ENCODE measurements at places on chromosomes 12 and 14.

DNA sequence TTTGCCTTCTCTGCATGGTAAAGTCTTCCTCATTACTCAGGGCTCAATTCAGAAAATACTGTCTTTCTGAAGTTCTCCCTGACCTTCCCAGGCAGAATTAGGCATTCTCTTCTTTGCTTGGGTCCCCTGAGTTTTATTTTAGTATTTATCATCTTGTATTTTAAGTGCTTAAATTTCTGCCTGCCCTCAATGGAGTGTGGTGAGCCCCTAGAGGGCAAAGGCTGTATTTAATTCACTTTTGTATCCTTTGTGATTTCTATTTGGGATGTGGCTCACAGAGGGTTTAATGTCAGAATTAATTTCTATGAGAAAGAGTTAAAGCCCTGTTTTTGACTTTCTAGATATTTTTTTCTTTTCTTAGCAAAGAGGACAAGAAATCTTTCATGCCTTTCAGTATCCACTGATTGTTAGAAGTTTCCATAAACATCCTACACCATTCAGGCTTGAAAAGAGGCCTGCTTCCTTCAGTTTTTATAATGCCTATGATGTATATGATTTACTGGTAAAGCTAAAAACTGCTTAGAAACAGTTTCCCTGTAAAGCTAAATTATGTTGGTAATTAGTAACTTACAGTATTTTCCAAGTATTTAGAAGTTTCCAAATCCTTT, 55.6 kb upstream of the PTPRB start:
- no peak for DNase-seq

GRCh38 chr14:94581127-94581999, at the start of gene SERPINA5:
SERPINA5 (plus strand) TSS chr14:94581426; CDS start chr14:94587363, 5,937 bp downstream.
- no peak for DNase-seq

- DNase-seq: no peak
Observed at GRCh38 chr14:73717711-73718417, 3.7 kb upstream of the PNMA1 start.

- no peak for DNase-seq
Observed at GRCh38 chr14:62897771-62898170, 147.5 kb downstream of the KCNH5 start.

- no peak for DNase-seq
Observed at GRCh38 chr12:86292480-86292879, 36.3 kb upstream of the MGAT4C start.

DNA sequence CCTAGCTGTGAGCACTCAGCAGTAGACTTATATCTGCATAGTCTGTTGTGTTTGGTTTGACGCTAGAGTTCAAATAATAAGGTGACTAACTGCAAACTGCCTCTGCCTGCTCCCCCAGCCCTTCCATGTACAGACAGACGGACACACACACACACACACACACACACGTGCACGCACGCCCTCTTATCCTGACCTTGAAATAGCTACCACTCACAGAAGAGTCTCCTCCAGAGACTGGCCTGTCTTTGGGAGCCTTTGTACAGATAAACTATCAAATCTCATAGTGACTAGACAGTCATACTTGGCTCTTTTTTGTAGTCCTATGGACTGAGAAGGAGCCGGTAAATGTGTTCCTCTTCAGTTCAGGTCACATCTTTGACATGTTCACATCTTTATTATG, 158.4 kb downstream of the FBXL14 start:
- no peak for DNase-seq

- DNase-seq: no peak
Observed at GRCh38 chr12:68367903-68368302, 35.7 kb upstream of the MDM1 start.

DNA sequence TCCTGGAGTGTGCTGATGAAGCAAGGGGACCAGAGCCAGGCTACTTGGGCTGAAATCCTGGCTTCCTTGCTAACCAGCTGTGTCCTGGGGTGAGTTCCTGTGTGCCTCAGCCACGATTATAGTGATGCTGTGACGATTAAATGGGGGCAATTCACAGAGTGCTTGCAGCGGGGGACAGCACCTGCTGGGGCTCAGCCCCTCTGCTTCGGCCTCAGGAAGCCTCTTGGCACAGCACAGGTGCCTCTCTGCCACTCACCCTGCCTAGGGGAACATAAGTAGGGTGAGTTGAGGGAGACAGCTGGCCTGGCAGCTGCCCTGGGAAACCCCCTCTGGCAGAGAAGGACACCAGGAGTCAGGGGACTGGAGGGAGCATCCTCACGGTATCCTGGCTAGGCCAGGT, 9.4 kb downstream of the KRT80 start:
- DNase-seq: no peak

- no peak for DNase-seq
Observed at GRCh38 chr14:21026274-21026987, 1.6 kb upstream of the NDRG2 start.

DNA sequence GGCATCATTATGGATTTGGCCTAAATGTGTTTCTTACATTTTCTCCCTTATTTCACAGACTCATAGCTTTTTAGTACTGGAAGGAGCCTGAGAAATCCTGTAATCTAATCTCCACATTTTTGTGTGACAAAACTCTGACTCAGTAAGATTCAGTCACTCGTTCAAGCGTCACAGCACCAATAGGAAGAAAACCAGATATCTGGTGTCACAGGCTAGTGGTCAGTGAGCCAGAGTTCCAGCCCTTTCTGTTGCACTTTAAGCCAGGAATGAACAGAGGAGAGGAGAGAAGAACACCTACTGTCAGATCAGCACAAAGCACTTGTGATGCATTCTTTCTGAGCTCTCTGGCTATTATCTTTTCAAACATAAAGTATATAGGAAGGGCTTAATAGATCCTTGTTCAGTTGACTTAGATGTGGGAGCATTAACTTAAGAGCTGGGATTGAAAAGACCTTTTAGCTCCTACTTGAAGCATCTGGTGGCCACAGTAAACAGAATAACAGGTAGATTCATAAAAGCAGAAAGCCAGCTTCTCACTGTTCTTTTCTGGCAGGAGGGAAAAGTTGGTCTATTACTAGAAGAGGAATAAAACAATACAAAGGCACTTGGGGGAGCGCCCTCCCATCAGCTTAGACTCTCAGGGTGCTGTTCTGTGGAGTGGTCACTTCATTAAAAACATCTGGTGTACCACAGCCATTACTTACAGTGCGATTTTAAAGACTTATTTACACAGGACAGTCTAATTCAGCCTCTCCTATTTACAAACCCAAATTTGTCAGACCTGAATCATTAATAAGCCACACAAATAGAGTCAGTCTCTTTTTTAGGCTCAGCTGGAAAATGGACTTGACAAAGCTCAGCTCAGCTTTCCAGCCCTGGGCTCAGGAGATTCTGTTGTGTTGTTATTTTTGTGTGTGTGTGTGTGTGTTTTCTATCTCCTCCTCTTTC, 12.2 kb upstream of the NID2 start:
- DNase-seq: no peak

- DNase-seq: no peak
Observed at GRCh38 chr12:40145896-40146295, 40.0 kb upstream of the SLC2A13 start.

DNA sequence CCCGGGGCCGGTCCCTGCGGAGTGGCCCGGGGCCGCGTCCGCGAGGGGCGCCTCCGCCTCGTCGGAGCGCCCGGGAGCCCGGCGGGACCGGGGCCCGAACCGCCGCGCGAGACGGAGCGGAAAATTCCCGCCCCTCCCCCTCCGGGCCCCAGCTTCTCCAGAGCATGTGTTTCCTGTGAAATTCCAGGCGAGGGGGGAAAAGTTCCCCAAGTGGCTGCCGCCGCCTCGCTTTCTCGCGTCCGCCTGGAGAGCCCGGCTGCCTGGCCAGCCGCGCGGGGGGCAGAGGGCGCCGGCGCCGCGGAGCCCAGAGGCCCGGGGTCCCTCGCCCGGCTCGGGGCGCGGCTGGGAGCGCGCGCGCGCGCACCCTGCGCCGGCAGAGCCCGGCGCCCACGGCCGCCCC, 904 bp downstream of the CACNA1C start:
- no peak for DNase-seq

DNA sequence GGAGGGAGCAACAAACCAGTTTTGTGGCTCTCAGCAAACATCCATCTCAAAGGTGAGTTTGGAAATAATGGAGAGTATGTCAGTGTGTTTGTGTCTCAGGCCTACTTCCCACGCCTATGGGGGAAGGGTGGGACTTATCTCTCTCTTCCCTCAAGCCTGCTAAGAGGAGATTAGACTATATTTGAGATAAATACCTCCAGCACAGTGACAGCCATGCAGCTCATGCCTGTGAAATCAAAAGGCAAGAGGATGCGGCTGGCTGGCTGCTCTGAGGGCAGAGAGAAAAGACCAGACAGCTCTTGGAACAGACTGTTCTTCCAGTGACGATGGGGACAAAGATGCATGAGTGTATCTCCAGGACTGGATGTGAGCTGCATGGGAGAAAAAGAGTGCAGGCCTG, 14.7 kb upstream of the POC1B start:
- no peak for DNase-seq

DNA sequence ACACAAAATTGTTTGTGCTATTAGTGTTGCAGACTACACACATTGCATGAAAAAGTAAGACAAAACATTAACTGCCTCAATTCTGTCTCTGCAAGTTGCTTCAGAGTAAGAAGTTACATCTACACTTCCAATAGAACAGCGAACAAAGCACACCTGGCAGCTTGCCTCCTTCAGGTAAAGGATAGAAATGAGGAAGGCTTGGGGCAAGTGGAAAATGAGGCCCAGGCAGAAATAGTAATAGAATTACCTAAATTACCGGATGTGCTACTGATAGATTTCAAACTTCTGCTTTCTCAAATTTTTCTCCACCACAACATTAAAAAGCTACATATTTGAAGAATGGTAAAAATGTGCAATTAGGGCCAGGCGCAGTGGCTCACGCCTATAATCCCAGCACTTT, 37.7 kb downstream of the CCDC175 start:
- no peak for DNase-seq

DNA sequence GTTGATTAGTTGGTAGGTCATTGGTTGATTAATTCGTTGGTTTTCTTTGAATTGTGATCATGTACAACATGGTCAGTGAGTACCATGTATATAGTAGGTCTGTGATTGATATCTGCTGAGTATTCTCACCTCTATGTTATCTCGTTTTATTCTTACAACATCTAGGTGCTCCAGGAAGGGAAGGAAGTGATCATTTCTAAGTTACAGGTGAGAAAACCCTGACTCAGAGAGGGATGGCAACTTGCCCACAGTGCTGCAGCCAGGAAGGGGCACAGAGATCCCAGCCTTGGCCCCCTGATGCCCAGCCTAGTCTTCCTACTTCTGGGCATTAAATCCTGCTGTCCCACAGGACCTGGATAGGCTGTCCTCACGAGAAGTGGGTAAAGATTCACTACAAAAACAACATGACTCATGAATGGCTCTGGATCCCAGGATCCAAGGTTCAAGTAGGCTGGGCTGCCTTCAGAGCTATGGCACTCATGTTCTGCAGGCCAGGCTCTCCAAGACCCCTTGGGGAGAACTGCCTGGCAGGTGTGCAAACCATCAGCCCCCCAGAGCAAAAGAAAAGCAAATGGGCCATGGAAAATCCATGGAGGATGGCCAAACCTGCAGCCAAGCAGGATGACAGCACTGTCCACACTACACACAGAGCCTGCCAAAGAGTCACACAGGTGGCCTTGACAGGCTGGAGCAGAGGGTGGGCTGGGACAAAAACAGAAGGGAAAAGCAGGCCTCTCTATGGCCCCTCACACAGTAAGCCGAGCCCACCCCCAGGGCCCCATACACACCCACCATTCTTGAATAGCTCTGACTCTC, 146.2 kb downstream of the BCL11B start:
- DNase-seq: no peak

GRCh38 chr12:91493308-91493707, 310.7 kb upstream of the DCN start:
- DNase-seq: no peak

- DNase-seq: peak; percentile 69
Observed at GRCh38 chr12:121214855-121215745, 5.2 kb downstream of the P2RX4 start.

DNA sequence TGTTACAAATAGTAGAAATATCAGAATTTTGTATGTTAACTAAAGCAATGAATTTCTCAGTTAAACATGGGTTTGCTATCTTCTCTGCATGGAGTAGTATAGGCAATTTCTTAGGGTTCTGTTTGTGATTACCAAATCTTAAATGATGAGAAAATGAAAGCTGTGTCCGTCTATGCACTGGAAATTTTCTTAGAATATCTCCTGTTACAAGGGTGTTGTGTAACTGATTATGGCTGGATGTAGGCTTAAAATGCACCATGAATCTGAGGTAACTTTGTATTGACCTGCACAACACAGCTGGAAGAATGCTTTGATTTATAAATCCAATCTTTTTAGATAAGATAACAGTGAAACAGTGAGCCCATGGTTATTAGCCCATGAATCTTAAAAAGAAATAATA, 17.8 kb downstream of the TRIP11 start:
- no peak for DNase-seq

GRCh38 chr12:96108321-96108720, 72.9 kb upstream of the LTA4H start:
- peak; percentile 62 for DNase-seq

- DNase-seq: peak; percentile 69
Observed at GRCh38 chr12:47753021-47754001, 5.4 kb downstream of the RAPGEF3 start.

DNA sequence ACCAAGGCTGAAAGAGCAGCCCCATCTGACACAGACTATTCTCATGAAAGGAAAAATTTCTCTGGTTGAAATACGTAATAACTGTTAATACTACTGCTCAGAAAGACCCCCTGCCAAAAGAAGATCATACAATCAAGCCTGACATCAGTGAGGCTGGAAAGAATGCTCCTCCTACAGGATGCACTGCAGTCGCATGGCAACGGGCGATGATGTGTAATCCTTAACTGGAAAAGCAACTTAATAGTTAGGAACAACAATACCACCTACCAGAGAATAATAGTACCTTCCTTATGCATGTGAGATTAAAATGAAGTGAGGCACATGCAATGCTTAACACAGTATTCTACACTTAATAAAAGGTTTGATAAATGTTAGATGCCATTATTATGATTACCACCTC, 1.2 kb upstream of the GOLGA5 start:
- DNase-seq: no peak

- peak; percentile 66 for DNase-seq
Observed at GRCh38 chr12:51403681-51404136, 12.5 kb upstream of the GALNT6 start.

- no peak for DNase-seq
Observed at GRCh38 chr12:68031881-68032739, 42.9 kb downstream of the IFNG-AS1 start.

DNA sequence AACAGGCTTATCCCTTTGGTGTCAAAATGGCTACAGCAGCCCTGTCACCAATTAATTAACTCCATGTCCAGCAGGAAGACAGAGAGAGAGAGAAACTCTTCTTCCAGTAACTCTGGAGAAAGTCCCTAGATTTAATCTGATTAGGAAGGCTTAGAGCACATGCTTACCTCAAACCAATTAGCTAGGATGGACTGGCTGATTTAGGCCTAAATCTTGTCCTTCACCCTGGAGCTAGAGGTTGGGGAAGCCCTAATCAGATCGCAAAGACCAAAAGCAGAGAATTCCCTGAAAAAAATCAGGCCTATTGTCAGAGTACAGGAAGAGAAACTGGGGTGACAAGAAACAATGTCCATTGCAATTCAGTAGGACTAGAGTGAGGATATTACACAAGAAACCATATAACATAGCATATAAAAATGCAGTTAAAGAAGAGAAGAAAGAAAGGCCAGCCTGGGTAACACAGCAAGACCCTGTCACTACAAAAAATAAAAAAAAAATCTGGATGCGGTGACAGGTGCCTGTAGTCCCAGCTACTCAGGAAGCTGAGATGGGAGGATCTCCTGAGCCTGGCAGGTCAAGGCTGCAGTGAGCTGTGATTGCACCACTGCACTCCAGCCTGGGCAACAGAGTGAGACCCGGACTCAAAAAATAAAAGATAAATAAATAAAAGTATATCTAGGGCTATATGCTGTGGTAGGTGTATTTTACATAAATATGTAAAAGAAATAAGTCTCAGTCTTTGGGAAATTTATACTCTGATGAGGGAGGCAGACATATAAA, 34.9 kb upstream of the TUBA1A start:
- no peak for DNase-seq

Measured in Peyer's patch (tissue), 4 donors.